ENCODE measurements at places on chromosomes 6 and 20.
A peak's percentile ranks its signal among the peaks of the same experiment; 100 is the strongest.

DNA sequence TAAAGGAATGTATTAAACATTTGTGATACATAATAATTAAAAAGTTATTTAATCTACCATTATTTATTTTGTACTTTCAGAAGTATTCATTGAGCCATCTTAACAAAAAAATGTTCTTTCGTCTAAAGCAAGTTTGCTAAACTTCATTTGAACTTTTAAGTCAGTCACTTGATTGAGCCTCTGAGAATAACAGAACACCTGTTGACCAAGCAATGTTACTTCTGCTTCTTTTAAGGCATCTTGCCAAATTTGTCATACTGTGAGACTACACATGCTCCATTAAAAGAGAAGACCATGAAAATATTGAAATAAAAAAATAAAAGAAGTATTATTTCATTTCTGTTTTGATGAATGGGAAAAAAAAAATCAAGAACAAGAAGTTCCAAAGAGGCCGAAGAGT lies 141.8 kb upstream of the BMP5 start:
- DNase-seq: peak; percentile 3

DNA sequence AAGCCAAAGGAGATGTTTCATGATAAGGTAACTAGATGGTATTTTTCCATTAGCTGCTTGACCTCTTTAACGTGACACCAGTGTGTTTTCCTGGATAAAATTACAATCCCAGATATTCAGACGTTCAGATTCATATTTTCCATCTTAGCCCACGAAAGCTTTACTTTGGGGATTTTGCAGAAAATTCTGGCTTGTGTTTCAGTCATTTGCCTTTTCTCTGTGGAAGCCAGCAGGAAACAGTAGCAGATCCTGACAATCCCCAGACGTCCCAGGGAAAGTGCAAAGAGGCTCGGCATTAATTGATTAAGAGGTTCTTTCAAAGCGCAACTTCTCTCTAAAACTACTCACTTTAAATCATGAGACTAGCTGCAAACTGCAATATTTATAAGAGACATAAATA lies 243.6 kb downstream of the UST start:
- no peak for DNase-seq

GRCh38 chr6:74113901-74114300 lies 417.9 kb downstream of the CD109 start:
- no peak for DNase-seq

DNA sequence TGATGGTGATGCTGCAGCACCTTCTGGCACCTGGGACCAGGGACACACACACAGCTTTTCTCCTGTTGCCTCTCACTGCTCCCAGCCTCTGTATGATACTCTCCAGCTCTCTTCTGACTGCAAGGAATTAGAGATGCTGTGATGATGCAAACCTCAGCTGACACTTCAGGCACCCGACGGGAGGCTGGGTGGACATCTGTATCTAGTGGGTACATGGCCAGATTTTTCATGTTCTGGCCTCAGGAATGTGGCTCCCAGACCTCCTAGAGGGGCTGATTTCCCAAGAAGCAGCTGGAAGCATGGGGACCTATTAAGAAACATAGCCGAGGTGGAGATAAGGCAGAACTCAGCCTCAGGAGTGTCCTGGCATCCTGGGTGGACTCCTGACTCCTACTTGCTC lies 6.8 kb upstream of the EPB41L1 start:
- no peak for DNase-seq

DNA sequence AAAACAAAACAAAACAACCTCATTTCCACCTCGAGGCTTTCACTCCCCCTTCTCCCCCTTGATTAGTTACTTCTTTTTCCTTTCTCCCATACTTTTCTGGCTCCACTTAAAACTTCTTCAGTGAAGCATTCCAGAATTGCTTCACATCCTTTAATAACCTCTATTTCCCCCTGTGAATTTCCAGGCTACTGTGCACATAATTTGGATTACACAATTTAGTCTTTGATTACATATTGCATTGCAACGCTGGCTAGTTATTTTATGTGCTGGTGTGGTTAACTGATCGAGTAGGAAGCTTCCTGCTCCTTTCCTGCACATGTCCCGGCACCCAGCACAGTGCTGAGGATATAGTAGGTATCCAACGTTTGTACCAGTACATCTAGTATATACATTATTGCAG lies 28.1 kb upstream of the EEF1E1 start:
- DNase-seq: peak; percentile 39

Measured in AML-193 (cell line).